ENCODE measurements at places on chromosomes 1 and 21.

GRCh38 chr1:80468356-80468755 lies 1332.4 kb upstream of the ADGRL2 start:
- DNase-seq, result no peak

DNA sequence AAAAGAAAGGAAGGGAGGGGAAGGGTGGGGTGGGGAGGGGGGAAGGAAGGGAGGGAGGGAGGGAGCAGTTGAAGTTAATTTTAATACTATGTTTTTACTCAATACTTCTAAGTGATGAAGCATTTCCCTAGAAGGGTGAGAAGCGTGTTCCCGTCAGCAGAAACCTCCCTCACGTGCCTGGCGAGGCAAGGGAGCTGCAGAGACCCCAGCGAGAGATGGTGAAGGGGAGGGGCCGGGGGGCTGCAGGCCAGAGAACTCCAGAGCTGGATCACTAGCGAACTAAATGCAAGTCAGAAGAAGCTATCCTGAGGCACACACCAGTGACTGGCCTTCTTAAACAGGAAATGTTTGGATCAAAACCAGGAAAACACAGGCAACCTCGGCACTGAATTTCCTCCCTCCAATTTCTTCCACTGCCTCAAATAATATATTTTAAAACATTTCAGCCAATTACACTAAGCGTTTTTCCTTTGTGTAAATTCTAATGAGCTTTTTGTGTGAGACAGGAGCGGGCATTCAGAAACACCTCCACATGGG lies 18.0 kb downstream of the WDR4 start:
- DNase-seq, result no peak

GRCh38 chr1:76854255-76854654 lies 13.0 kb upstream of the ST6GALNAC5 start:
- DNase-seq, result no peak

GRCh38 chr1:80367058-80367457 lies 1360.5 kb upstream of the ADGRL4 start:
- no peak for DNase-seq

GRCh38 chr21:35352066-35352770 lies 303.1 kb upstream of the RUNX1 start:
- no peak for DNase-seq

DNA sequence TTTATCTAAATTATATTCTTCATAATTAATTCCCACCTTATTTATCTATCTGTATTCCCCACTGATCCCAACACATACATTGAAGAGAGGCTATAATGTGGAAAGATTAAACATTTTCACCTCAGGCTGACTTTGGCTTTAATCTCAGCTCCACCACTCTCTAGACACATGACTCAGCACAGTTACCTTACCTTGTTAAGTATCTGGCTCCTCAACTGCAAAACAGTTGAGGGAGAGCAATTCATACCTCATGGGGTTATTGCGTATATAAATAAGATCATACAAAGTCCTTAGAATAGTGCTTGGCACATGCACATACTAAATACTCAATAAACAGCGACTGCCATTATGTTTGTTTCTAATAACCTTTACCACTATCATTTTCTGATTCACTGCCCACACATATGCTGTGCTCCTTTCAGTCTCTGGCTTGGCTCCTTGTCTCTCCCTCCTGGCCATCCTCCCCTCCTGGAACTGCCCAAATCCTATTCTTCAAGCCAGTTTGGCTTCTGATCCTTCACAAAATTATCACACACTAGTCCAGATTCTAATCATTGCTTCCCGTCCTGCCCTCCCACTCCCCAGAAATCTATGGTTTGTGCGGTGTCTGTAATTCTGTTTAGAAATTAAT lies 50.1 kb downstream of the BCL9 start:
- DNase-seq, result no peak

DNA sequence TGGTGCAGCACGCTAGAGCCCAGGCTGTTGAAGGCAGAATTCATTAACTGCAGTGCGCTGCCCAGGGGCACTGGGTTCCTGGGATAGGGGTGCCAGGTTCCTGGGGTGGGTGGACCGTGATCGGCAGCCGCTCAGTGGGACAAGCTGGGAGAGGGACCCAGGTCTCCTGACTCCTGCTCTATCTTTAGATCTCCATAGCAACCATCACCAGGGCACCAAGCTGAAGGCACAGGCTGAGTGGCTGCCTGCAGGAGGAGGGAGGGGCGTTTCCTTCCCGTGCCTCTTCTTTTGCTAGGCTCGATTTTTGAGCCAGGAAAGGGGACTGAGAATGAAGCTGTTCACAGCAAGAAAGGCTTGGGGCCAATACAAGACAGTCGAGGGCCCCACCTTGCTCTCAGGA lies 20.9 kb upstream of the CDCP2 start:
- DNase-seq, result no peak

- DNase-seq, result no peak
These were observed 6.6 kb upstream of the ETV3L start for GRCh38 chr1:157105988-157106812.
